ENCODE measurements at places on chromosomes 3 and 15. TPM values are rescaled to one million over a fixed set of nuclear protein-coding genes. Genes with fewer than 3 reads are reported as not detected.

GRCh38 chr3:11593318-11594034, 50.2 kb downstream of the VGLL4 start:
- H3K4me1 ChIP-seq: peaks cover 34% of the 10 kb centered on the region
- H3K27me3 ChIP-seq: no peaks in the 10 kb centered on the region
- peaks cover 29% of the 10 kb centered on the region for H3K36me3 ChIP-seq
- H3K4me3 ChIP-seq: no peak overlapping the region

GRCh38 chr15:49154359-49154758, 1.0 kb downstream of the COPS2 start:
- no peak for DNase-seq
- H3K27ac ChIP-seq: peak overlapping the region; percentile 97
- H3K4me3 ChIP-seq: peak overlapping the region; percentile 86
- H3K36me3 ChIP-seq: no peaks in the 10 kb centered on the region
- no peaks in the 10 kb centered on the region for H3K27me3 ChIP-seq

- no peak overlapping the region for H3K27ac ChIP-seq
- H3K36me3 ChIP-seq: no peaks in the 10 kb centered on the region
- no peak overlapping the region for H3K4me3 ChIP-seq
These were observed 300.9 kb downstream of the MCTP2 start for GRCh38 chr15:94532226-94532625.

GRCh38 chr3:78666470-78666800, 1101.4 kb downstream of the ROBO1 start:
- no peak overlapping the region for H3K27ac ChIP-seq
- H3K36me3 ChIP-seq: peaks cover 8% of the 10 kb centered on the region
- DNase-seq: no peak
- H3K27me3 ChIP-seq: no peaks in the 10 kb centered on the region

GRCh38 chr15:39171944-39172368, 408.9 kb upstream of the THBS1 start:
- H3K36me3 ChIP-seq: no peaks in the 10 kb centered on the region
- no peaks in the 10 kb centered on the region for H3K27me3 ChIP-seq
- peak overlapping the region; percentile 93 for H3K27ac ChIP-seq
- peaks cover 31% of the 10 kb centered on the region for H3K4me1 ChIP-seq

DNA sequence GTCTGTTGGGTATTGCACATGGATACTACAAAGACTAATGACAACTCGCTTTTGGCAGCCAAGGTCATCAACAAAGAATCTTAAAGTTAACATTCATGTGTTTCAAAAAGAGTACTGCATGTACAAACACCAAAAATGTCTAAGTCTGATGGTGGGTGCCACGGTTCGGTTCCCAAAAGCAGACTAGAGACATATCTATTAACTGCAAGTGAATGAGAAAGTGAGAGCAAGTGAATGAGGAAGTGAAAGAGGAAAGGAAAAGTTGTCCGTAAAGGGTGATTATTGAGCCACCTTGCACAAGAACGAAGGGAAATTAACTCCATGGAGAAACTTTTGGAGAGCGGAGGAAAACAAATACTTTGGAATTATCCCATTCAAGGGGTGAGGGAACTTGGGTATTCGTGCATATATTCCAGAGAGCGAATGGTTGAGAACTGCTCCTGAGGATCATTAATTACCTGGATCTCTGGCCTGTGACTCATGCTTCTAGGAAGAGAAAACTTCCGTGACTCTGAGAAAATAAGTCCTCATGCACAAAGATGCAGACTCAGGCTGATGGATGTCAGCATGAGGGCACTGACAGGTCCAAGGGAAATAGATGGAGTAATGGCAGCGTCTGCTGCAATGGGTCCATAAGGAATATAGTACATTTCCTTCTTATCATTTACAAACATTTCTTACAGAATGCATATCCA, 336.5 kb upstream of the TGFBR2 start:
- H3K27ac ChIP-seq: no peak overlapping the region
- DNase-seq: no peak
- H3K27me3 ChIP-seq: no peaks in the 10 kb centered on the region

DNA sequence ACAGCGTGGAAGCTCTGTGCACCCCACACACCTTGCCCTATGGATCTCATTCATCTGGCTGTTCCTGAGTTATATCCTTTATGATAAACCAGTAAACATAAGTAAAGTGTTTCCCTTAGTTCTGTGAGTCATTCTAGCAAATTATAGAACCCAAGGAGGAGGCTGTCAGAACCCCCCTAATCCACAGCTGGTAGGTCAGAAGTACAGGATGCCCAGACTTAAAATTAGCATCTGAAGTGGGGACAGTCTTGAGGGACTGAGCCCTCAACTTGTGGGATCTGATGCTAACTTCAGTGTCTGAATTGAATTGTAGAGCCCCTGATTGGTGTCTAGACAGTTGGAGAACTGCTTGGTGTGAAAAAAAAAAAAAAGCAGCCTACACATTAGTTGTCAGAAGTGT, 75.1 kb downstream of the B3GNT5 start:
- DNase-seq: no peak
- no peak overlapping the region for H3K4me3 ChIP-seq
- H3K27ac ChIP-seq: no peak overlapping the region
- H3K4me1 ChIP-seq: peaks cover 8% of the 10 kb centered on the region
- H3K27me3 ChIP-seq: no peaks in the 10 kb centered on the region
- H3K36me3 ChIP-seq: no peaks in the 10 kb centered on the region

GRCh38 chr3:79937567-79937966, 169.8 kb upstream of the ROBO1 start:
- H3K4me3 ChIP-seq: no peak overlapping the region
- no peaks in the 10 kb centered on the region for H3K27me3 ChIP-seq
- H3K27ac ChIP-seq: no peak overlapping the region
- no peaks in the 10 kb centered on the region for H3K4me1 ChIP-seq
- no peaks in the 10 kb centered on the region for H3K36me3 ChIP-seq
- DNase-seq: no peak

GRCh38 chr3:192062186-192062585, 601.2 kb downstream of the PYDC2 start:
- no peak for DNase-seq
- H3K27ac ChIP-seq: no peak overlapping the region
- H3K4me1 ChIP-seq: no peaks in the 10 kb centered on the region

Gene MORC1
- not detected for total RNA-seq

Gene PAK6
- not detected for total RNA-seq

All from osteoblast (primary cell).